ENCODE measurements at places on chromosomes 4 and X.

GRCh38 chrX:100915562-100915961, 13.2 kb downstream of the XKRX start:
- DNase-seq: no peak

DNA sequence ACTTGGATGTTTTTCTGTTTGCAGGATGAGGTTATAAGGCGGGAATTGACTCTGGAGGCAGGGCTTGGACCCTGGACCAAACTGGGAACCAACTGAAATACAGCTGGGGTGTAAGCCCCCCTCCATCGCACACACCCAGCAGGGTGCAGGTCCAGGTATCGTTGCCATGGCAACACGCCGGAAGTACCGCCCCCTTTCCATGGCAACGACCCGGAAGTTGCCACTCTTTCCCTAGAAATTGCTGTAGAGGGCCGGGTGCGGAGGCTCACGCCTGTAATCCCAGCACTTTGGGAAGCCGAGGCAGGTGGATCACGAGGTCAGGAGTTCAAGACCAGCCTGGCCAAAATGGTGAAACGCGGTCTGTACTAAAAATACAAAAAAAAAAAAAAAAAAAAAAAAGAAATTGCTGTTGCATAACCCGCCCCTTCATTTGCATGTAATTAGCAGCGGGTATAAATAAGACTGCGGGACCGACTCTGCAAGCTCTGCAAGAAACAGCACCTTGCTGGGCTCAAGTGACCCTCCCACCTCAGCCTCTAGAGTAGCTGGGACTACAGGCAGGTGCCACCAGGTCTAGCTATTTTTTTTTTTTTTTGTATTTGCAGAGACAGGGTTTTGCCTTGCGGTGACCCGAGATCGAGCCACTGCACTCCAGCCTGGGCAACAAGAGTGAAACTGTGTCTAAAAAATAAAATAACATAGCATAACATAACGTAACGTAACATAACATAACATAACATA, 139.6 kb downstream of the CRLF2 start:
- no peak for DNase-seq

GRCh38 chrX:115345615-115346014, 56.1 kb downstream of the LUZP4 start:
- no peak for DNase-seq

DNA sequence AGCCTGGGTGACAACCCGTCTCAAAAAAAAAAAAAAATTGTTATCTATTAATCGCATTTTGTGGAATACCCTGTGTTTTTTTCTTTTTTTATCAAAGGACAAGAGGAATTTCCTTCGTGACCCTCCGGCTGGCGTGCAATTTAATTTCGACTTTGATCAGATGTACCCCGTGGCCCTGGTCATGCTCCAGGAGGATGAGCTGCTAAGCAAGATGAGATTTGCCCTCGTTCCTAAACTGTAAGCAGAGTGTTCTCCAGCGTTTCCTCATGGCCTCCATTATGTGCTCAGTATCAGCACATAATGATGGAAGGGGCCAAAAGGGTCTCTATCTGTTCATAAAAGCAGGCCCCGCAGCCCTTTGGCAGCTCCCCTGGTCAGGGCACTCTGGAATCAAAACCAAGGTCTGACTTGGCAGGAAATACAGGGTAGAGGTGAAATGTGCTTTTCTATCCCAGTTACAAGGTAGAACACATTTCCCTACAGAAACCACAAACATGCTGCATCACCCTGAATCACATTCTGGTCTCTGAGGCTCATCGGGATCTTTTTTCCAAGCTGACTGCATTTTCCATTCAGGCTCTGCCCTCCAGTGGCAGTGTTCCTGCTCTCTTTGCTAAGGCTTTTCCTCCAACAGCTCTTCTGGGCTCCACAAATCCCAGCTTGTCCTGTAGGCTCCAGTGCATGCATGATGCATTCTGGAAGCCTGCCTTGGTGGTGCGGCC, 24.4 kb downstream of the SYAP1 start:
- DNase-seq: no peak

All from stimulated activated naive CD8-positive, alpha-beta T cell treated with anti-CD3 and anti-CD28 coated beads, Interleukin-15, Interleukin-2, amounts not matched to agents 100 U/mL and 50 U/mL, for 24 hours (primary cell).